ENCODE measurements at places on chromosomes 3 and 15.

DNA sequence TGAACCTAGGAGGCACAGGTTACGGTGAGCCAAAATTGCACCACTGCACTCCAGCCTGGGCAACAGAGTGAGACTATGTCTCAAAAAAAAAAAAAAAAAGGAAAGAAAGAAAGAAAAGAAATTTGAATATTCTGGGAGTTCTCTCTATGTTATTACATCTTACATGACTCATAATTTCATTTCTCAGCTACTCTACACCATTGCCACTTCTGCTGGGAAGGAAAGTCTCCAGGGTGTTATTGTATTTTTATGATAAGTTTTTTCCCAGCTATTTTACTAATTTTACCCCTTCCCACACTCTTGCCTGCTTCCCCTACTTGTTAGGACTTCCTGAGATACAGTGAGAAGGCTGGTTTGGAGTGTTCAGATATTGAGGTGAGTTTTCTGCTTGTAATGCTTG is 69.7 kb upstream of the UMPS start:
- no peak for DNase-seq

GRCh38 chr3:143914257-143914656 is 57.4 kb upstream of the DIPK2A start:
- DNase-seq: no peak

DNA sequence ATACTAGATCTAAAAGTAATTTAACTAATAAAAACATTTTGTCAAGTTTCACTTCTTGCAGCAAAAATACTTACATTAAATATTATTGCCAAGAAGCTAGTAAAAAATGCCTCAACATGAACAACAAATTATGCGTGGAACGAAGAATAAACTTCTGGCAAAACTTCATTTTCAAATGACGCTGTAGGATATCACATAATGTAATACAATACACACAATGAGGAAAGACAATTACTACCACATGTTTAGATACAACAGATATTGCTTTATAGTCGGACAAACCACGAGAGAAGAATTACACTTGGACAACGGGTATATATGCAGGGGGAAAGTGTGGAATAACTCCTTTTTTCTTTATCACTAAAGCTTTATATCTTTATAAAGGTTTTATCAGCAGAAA is 21.6 kb downstream of the P3H2 start:
- DNase-seq: no peak

DNA sequence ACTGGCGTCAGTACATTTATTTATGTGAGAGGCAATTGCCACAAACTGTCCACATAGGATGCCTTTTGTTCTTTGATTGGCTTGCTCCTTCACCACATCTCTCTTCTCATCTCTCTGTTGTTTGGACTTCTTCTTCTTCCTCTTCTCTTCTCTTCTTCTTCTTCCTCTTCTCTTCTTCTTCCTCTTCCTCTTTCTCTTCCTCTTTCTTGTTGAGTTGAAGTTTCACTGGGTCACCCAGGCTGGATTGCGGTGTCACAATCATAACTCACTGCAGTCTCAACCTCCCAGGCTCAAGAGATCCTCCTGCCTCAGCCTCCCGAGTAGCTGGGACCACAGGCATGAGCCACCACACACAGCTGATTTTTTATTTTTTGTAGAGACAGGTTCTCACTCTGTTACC is 67.7 kb upstream of the GSK3B start:
- DNase-seq: no peak

DNA sequence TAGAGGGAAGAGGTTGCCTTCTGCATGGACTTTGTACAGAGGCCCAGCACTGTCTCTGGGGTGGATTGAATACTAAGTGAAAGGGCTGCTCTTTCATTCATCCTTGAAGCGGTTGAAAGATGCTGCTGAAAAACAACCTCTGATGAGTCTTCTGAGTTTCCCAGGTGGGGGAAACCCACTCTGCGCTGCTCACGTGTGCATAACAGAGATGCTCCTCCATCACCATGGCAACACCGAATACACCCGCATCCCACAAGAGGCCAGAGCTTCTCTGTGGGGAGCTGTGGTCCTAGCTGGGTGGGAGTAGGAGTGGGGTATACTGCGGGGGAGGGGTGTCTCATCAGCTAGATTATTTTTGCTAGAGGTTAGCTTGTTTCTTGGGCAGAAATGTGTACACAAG is 6.1 kb upstream of the SYN2 start:
- DNase-seq: no peak

DNA sequence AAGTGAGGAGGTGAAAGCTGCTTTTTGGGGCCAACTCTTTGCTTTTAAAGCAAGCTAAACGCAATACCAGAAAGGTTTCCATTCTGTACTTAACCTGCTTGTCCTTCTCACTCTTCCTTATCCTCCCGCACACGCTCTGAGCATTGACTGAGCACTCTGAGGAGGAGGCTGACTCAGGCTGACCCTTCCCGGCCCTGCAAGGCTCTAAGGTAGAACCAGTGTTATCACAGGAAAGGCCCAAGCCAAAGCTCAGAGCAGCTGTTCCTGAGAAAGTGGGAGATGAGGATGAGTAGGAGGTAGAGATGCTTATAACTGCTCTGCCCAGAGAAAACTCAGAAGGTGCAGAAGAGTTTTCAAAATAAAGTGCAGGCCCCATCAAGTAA is 2.3 kb downstream of the B3GNT5 start:
- no peak for DNase-seq

GRCh38 chr3:78143000-78143399 is 1103.1 kb downstream of the ROBO2 start:
- no peak for DNase-seq

GRCh38 chr15:63819645-63820044 is 14.1 kb downstream of the HERC1 start:
- DNase-seq: no peak

- no peak for DNase-seq
Observed at GRCh38 chr15:27550635-27551034, 548.5 kb downstream of the OCA2 start.

GRCh38 chr15:75729326-75730069 is 16.9 kb upstream of the CSPG4 start:
- no peak for DNase-seq

- DNase-seq: no peak
Observed at GRCh38 chr15:45181491-45182285, 6.1 kb downstream of the SHF start.

DNA sequence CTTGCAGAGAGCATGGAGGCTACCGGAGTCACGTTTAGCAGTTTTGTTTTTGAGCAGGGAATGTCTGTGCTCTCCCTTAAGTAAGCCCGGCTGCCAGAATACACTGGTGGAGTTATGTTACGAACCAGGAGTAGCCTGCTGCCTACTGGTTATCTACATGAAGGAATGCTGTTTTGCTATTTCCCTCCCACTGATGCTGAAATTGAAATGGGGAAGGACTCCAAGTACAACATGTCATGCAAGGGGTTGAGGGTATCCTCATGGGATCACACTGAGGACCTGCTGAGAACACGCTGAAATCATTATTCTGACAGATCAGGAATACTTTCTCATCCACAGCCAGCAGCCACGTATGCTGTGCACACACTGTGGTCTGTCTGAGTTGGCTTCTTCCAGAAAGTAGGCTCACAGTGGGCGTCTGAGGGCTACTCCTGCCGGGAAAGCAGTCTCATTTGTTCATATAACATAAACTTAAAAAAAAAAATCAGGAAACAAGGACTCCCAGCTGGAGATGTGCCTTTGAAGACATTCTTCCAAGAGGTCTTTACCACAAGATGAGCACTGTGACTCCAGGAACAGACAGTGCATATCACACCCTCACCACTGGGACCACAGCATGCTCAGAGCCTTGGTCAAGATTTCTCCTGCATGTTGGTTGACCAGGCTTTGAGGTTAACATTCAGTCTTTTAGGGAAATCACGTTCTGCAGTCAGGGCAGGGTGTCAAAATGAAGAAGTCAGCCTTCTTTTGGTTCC is 300.4 kb upstream of the RASGRP1 start:
- no peak for DNase-seq

GRCh38 chr15:73996267-73996666 is 1.8 kb downstream of the PML start:
- no peak for DNase-seq

- DNase-seq: no peak
Observed at GRCh38 chr3:153853163-153853562, 268.0 kb upstream of the ARHGEF26 start.

DNA sequence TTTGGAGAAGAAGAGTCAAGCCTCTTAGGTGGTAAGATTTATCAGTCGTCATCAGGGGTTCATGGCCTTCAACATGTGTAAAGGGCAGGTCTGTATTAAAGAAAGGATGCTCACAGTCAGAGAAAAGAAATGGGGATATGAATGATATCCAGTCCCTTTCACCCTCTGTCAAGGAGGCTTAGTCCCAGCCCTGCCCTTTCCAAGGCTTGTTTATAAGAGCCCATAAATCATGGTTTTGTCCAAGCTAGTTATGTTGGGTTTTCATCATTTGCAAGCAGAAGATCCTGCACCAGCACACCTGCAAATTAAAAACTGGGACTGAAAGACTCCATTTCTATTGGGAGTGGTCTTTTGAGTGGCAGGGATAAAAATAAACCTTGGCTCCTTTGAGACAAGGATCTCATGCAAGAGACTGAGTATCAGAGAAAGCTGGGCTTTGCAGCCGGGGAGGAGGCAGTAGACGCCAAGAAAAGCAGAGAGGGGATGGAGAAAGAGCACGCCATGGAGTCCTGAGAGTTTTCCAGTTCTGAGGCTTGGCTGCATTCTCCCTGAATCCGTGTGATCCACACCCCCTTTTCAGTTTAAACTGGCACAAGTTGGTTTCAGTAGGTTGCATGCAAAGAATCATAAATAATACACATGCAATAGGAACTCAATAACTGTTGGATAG is 12.6 kb upstream of the PDIA5 start:
- DNase-seq: no peak

- DNase-seq: no peak
Observed at GRCh38 chr3:87182023-87182422, 45.1 kb upstream of the CHMP2B start.

DNA sequence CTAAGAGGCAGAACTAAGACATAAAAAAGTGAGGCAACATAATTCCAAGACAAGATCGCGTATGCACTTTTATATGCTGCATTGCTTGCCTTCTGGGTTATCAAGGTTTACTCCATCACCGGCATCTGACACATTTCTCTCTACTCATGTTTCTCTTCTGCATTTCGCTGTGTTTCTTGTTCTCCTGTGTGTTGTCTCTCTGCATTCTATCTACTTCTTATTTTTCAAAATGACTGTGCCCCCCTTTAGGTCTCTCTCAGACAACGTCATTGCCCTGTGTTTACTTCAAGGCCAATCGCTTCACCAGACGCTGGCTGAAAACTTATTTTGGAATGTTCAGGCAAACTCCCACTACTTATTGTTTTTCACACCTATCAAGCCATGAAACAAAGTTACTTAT is 280.4 kb downstream of the KCNH8 start:
- DNase-seq: no peak

- no peak for DNase-seq
Observed at GRCh38 chr3:69890691-69891090, 108.8 kb upstream of the SAMMSON start.

- no peak for DNase-seq
Observed at GRCh38 chr3:78402720-78403119, 1362.8 kb downstream of the ROBO2 start.

DNA sequence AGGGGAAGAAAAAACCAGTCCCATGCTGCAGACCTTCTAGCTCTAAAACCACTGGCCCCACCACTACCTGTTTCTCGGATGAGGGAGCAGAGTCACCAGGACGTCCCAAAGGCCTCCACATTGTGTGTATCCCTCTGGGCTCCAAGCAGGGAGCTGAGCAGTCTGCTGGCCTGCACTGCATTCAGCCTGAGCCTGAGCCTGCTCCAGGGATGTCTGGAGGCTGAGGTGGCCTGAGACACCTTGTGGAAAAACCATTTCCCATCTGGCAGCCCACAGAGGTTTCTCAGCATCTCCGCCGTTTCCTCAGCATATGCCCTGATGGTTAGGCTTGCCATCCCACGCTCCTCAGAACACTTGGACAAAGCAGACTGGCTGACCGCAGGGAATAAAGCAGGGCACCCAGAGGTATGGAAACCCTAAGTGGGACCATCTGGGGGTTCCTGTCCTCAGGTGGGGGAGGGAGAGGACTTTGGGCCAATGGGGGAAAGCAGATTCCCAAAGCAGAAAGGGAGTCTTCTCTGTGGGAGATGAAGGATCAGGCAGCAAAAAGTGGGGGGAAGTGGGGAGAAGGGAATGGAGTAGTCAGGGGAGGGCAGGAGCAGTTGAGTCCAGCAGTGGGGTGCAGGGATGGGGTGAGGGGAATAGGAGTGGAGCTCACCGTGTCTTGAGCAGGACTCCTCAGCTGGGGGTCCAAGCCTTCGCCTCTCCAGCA is at the start of gene CILP:
Gene CILP (minus strand): TSS at position 704 of the 712 bp plus-strand sequence. CDS start 1,718 bp downstream, outside the sequence.
- no peak for DNase-seq

DNA sequence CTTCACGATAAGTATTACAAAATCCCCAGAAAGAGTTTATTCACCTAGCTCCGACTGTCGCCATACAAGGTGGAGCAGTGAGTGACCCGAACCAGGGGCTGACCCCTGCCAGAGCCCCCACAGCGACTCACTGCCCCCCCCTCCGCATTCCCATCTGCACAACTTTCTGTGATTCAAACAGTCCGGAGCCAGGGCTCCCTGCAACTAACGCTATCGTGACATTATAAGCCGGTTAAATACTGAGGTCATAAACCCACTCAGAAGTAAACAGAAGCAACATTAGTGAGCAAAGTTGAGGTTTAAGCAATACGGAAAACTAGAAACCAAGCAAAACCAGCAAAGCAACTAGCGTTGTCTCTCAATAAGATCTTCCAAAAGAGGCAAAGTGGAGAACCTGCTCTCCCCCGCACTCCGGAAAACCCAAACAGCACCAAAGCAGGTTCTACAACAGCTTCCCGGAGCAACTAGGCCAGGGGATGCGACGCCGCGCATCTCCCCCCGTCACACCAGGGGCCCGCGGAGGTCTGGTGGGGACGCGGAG is 642 bp downstream of the SCAP start:
- peak; percentile 56 for DNase-seq

DNA sequence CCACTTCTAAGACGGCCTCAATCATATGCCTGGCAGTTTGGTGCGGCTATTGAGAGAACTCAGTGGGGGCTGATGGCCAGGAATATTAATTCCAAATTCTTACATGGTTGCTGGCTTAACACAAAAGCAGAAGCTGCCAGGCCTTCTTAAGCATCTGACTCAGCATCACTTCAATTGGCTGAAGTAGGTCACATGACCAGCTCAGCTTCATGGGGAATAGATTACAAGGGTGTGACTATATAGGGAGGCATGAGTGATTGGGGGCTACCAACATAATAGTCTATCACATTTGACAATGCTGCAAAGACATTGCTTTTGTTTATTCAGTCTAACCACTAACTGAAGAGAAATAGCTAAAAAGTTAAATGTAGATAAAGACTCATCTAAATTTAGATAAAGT is 101.6 kb upstream of the ANKRD28 start:
- no peak for DNase-seq

Measured in activated CD8-positive, alpha-beta memory T cell treated with anti-CD3 and anti-CD28 coated beads, Interleukin-2, amount 50 U/mL, for 48 hours (primary cell).